ENCODE measurements at places on chromosomes 1 and 21.
A peak's percentile ranks its signal among the peaks of the same experiment; 100 is the strongest.

DNA sequence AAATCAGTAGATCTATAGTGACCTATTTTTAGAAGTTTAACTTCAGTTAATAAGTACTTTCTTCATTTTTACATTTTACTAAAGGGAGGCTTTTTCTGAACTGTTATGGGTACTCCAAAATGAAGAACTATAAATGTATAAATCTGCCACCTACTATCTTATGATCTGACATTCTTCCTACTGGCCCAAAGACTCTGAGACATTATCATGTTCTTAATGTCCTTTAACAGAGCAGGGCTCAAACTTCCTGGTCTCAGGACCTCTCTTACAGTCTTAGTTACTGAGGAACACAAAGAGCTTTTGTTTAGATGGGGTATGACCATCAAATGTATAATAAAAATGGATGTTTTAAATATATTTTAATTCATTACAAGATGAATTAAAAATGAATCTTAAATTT lies 8.9 kb downstream of the TRIM33 start:
- DNase-seq, result no peak

GRCh38 chr1:41936107-41936506 lies 17.4 kb upstream of the HIVEP3 start:
- DNase-seq, result no peak

DNA sequence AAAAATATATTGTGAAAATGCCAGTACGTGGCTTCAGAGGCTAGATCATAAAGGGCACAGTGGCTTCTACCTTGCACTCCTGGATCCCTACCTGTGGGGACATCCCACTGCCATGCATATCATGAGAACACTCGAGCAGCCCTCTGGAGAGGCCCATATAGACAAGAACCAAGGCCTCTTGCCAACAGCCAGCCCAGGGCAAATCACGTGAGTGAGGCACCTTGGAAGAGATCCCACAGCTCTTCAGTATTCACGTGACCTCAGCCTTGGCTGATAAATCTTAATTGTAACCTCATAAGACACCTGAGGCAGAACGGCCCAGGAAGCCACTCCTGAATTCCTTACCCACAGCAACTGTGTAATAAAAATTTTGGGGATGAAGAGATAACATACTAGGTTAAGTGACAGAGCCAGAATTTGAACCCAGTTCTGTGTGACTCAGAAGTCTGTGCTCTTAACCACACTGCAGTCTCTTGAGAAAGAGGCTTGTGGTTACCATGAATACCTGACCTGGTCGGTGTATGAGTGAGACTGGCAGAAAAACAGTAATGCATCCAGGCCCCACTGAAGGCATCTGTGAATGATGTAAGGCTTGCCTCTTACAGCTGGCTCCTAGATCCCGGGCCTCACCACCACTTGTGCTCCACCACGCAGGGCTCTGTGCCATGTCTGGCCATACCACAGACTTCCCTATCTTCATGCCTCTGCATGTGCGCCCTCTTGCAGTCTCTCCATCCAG lies 6.9 kb upstream of the A3GALT2 start:
- no peak for DNase-seq

GRCh38 chr1:38834937-38835827 lies 24.4 kb downstream of the RRAGC start:
- no peak for DNase-seq

GRCh38 chr1:219549215-219549614 lies 63.7 kb downstream of the ZC3H11B start:
- no peak for DNase-seq

- peak; percentile 80 for DNase-seq
Observed at GRCh38 chr1:39657923-39658485, 13.9 kb downstream of the NT5C1A start.

DNA sequence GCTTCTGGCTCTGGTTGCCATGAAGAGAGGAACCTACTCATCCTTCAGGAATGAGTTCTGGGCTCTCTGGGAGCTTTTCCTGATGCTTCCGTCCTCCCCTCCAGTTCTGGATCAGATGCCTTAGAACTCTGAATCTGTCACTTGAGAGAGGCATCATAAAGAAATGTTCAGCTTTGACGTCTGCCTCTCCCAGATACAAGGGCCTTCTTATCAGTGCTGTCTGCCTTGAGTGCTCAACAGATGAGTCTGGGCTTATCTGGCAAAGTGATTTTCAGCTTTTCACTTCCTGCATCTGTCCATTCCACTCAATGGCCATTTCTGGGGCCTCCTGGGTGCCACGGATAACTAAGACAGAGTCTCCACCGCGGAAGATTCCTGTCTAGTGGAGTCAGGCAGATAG lies 12.3 kb upstream of the OTUD3 start:
- no peak for DNase-seq

DNA sequence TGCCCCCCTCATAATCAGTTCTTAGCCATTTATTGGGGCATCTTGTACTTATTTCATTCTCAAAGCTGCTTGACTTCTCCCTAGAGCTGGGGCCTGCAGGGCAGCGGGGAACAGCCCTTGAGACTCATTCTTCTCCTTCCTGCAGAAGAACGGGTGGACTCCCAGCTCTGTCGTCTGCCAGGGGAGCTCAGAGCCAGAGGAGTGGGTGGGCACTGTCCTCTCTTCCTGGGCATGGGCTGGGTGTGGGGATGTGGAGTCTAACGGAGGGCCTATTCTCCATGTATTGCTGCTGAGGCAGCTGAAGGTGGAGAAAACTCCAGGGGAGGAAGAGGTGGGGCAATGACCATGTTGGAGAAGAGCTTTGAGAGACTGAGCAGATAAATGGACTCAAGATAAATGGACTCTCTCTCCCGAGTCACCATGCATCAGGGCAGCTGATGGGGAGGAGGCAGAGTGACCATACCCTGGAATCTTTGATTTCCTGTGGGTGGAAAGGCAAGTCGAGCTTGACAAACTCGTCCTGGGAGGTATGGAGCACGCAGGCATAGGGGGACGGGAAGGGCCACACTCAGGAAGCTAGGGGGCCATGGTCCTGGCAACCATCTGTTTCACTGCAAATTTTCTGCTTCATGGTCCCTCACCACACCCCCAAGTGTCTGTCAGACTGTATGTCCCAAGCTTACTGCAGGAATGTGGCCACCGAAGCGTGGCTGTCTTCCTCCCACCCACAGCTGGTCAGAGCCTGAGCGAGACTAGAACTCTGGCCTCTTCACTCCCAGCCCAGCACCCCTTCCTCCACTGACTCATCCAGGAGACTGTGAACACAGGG lies 56.9 kb upstream of the ATP2B4 start:
- no peak for DNase-seq

All from activated naive CD8-positive, alpha-beta T cell treated with anti-CD3 and anti-CD28 coated beads, Interleukin-2, amount 10 ng/mL, durations not matched to agents 7 days and 5 days (primary cell).